ENCODE measurements at places on chromosomes 12 and 14. TPM values are rescaled to one million over a fixed set of nuclear protein-coding genes. Genes with fewer than 3 reads are reported as not detected.
A peak's percentile ranks its signal among the peaks of the same experiment; 100 is the strongest.

Gene ZFHX2
- 2.5 TPM for total RNA-seq

Gene KRT6C
- not detected for total RNA-seq

Gene ABCD2
- total RNA-seq = 0.40 TPM

DNA sequence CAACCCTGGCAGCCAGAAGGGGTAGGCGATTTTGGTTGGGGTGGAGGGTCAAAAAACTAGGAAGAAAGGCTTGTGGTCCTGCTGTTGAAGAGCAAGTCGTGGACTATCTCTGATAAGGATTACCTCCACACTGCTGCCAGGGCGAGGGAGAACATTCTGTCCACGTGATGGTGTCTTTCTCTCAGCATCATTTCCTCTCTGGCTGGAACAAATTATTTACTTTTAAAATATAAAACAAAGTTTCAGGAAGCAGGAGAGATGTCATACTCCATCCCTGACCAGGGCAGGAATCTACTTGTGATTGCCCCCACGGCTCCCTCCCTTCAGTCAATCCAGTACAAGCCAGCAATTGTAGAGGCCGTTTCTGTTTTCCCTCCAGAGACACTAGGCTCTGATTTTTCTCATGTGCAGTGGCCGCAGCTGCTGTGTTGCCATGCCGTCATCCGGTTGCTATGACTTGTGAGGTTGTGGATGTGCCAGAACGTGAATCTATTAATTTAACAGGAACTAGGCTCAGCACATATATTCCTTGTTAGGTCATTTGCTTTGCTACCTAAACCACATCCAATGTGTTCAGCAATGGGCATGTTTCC lies 61.5 kb upstream of the PTGR2 start:
- DNase-seq = peak; percentile 71

DNA sequence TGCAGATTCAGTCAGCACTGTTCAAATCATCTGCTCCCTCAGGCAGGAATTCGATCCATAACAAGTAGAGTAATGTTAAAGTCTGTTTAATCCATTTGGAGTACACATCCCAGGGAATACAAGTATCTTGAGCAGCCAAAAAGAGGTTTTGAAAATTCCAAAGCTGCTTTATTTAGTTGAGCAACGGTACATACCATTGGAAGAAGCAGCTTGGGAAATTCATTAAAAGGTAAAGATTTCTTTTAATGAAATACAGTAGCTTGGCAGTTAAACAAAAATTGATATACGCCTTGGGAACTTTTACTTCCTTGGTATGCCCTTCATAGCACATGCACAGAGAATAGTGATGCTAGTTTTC lies 153.8 kb downstream of the LRIG3 start:
- no peak for DNase-seq

DNA sequence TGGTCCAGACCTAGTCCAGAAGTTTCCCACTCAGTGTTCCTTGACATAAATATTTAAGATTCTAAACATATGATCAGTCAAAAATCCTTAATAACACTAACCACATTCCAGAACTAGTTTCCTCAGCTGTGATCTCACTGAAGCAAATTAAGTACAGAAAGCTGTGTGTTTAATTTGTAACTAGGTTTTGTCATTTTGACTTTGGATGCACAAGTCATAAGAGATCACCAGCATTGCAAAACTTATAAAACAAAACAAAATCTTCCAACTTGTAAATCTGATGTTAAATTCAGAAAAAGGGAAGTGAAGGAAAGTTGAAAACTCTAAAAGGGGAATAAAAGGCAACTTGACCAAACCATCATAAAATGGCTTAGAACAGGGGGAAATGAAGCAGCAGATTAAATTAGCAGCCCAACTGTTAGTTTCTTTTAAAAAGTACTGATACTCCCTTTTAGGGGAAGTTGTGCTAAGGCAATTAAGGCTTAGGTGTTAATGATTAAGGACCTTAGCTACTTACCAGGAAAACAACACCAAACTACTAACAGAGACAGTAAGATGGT lies 56.6 kb downstream of the SH2B3 start:
- DNase-seq = no peak

DNA sequence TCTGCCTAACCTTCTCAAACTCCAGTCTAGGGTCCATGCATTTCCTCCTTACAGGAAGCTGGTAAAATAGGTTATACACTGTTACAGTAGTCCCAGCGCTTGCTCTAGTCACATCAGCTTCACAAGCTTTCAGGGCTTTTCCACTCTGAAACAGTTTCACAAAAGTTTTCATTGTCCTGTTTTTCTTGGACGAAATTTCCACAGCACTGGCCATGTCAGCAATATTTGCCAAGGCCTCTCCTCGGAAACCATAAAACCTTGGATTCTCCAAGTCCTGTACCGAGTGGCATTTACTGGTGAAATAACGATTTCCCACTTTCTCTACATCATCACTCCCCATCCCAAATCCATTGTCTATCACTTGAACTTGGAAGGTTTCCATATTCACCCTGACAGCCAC lies 2.1 kb downstream of the MLH3 start:
- DNase-seq = no peak

DNA sequence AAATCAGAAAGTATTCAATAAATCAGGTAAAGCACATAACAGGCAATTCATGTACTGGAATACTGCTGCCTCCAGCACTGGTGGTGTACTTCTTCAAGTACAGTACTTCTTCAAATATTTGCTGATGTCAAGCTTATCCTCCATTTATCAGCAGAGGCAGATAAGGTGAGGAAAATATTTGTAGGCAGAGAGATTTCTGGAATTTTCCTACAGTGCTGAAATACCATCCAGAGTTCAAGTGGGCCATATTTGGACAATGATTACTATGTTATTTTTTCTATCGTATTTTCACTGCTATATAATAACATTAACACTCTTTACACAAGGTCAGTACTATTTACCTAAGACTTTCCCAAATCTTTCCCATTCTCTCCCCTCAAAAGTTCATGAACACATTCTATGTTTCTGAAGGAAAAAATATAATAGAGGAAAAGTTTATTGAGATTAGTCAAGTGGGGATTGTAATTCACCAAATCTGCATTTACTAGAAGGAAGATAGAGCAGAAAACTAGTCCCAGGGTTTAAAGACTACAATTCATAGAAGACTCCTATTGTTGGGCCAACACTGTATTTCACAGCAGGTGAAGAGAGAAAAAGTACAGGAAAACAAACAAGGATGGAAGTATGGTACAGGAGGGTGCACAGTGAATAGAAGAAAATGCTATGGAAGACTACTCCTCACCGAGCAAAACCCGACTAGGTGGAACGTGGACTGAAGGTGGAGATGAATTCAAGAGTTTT lies 141.1 kb downstream of the PAWR start:
- DNase-seq = no peak

GRCh38 chr12:132629330-132629729 lies 10.8 kb downstream of the P2RX2 start:
- DNase-seq = no peak

- DNase-seq = no peak
Observed at GRCh38 chr14:65179918-65180724, 77.8 kb upstream of the MAX start.

DNA sequence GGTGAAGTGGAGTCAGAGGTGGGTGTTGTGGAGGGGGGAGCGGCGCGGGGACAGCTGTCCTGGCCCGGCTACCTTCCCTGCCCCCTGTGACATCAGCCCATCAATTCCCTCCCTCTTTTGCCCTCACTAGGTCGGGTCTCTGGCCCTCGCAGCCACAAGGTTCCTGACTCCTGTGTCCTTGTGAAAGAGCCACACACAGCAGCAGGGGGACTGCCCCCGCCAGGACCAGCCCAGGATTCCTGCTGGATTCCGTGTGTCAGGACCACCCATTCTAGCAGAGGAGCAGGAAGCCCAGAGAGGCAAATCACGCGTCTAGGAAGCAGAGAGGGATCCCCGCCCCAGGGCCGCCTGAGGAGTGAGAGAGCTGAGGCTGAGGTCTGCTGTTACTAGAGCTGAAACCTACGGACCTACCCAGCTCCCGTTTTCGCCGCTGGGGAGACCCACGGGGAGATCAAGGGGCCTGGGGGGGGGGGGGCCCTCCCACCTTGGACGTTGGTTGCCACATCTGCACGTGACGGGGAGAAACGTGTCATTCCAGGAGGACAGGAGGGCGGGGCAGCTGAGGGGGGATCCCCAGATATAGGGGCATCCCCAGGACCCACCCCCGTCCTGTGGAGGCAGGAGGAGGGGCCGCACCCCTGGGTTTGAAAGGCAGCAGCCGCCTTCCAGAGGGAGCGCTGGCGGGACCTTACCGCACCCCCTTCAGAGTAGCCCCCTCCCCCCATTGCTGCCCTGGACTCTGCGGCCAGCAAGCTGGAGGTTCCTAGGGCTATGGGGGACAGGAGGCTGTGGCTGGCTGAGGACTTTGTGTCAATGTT lies 12.5 kb upstream of the INF2 start:
- no peak for DNase-seq

GRCh38 chr12:6206327-6206726 lies 6.1 kb downstream of the CD9 start:
- DNase-seq = no peak

GRCh38 chr12:90174198-90174510 lies 465.5 kb upstream of the ATP2B1 start:
- DNase-seq = no peak

DNA sequence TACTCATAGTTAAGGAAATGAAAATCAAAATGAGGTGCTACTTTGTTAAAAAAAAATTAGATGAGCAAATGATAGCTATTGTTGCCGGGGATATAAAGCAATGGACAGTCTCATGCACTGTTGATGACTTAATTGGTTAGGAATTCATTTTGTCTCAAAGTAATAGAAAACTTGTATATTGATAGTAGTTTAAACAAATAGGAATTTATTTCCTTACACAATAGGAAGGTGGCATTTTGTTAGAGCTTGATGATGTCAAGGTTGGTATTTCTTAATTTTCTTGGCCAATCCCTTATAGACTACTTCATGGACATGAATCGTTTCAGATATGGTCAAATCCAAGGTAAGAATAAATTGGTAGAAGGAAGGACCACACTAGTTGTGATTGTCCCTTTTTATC lies 7.8 kb downstream of the PRPF39 start:
- no peak for DNase-seq
